Hematopoietic multipotent progenitor cell treated with erythropoietin and hydrocortisone succinate and interleukin-3 and kit ligand, for 15 days (in vitro differentiated cells): ENCODE measurements at places on chromosomes 11 and 22.

DNA sequence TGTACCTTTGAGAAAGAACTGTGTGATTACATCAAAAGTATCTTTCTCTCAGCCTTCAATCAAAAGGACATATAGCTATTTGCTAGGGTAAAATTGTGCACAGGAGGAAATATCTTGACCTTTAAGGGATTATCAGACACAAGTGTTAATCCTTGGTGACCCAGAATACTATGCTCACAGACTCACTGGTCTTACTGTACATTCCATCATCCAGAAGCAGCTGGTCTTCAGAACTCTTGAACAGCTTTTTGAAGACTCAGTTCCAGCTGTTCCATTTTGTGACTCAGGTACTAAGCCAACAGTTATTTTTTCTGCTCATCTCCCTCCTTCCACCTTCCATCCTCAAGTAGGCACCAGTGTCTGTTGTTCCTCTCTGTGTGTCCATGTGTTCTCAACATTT lies 19.8 kb downstream of the ZBED5 start:
- no peak for DNase-seq

- DNase-seq, result no peak
Measured at GRCh38 chr22:32636884-32637283, 162.3 kb downstream of the FBXO7 start.

GRCh38 chr11:33829430-33830141 lies 55.3 kb upstream of the FBXO3 start:
- peak; percentile 45 for DNase-seq

DNA sequence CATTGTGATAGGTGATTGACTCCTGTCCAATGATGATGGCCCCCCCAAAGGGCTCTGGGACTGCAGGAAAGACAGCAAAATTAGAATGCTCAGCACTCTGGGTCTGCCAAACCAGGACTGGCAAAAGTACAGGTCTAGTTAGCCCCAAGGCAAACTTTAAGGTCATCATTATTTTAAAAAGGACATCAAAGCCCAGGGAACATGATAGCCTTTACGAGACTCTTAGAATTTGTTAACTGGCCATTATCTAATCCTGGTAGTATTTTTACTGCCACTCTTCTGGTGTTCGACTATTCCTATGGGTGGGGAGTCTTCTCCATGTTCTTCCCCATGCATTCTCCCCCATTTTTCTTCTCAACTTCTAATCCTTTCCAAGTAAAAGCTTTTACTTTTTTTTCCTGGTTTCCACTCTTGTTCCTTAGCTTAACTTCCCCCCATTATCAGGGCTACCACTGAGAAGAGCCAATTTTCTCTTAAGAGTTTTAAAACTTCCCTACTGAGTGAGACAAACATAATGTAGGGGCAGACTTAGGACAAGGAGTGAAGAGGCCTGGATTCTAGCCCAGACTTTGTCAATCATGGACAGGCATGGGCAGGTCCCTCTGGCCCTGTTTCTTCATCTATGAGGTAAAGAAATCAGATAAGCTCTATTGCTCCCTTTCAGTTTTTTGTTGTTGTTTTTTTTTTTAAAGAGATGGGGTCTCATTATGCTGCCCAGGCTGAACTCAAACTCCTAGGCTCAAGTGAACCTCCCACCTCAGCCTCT lies 7.1 kb downstream of the DDB1 start:
- DNase-seq, result no peak

DNA sequence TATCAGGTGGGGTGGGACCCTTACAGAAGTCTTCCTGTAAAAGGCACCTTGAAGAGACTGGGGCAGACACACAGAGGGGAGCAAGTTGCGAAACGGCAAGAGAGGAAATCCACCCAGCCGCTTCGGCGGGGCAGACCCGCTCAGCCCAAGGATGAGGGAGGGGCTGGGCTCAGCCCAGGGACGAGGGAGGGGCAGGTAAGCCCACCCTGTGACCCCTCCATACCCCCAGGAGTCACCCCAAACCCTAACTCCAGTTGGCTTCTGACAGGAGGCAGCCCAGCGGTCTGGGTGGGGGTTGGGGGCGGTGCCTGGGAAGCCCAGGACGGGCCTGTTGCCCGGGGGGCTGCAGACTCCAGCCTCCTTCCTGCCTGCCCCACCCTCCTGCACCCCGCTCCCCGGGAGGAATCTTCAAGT lies 965 bp downstream of the OSBPL5 start:
- DNase-seq, result no peak

DNA sequence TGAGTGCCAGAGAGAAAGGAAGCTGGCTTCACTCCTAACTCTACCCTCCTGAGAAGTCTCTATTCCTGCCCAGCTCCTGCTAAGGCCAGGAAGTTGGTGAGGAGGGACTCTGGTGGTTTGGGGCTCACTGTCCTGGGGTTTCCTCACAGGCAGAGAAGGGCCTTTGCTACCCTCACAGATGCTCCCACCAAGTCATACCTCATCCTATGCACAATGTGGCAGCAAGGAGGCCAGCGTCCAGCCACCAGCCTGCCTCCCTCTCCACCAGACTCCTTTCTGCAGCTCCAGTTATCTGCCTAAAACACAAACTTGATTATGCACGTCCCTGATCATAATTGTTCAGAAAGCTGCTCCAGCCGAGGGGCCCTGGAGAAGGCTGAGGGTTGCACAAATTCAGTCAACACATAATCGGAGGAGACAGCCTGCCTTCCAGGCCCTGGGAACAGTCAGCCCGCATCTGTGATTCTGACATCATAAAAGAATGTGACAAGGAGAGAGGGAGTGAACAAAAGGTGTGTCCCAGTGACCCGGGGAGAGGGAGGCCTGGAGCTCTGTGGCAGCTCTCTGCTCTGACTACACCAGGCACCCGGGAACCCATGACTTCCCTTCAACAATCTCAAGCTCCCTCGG lies 28.8 kb downstream of the DKK3 start:
- no peak for DNase-seq

- DNase-seq, result no peak
Measured at GRCh38 chr11:1771700-1772099, 8.0 kb upstream of the CTSD start.

GRCh38 chr11:10728789-10729472 lies 22.1 kb upstream of the CTR9 start:
- DNase-seq, result no peak

- DNase-seq, result no peak
Measured at GRCh38 chr22:50561401-50562358, 1.0 kb downstream of the SYCE3 start.

GRCh38 chr11:92500453-92500852 lies 275.8 kb downstream of the FAT3 start:
- DNase-seq, result no peak

DNA sequence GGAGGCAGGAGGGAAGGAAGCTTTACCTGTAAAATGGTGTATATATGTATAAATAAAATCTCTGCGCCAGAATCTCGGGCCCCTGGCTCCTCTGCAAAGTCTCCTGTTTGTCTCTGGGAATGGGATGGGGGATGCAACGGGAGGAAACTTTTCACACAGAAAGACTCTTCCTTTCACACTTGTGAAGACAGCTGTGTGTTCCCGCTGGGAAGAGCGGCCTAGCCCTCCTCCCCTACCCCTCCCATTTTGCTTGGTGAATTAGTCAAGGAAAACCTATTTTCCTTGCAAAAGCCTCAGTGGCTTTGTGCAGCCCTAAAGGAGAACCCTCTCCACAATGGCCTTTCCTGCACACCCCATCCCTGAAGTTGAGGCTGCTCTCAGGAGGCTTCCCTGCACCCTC lies 9.4 kb upstream of the IGF2 start:
- no peak for DNase-seq

DNA sequence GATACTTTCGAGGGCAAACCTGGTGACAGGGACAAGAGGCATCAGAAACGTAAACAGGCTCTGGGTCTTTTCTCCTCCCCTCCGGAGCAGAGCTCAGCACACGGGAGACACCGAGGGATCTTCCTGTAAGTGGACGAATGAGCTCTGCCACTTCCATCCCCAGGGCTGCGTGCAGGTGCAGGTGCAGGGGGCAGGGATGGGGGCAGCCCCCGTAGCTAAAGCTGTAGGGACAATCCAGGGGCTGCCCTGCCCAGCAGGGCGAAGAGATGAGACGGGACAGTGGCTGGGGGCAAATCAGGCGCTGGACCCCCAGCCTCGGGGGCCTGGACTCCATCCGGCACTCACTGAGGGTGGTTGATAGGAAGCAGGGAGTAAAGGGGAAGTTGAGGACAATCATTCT lies 505.4 kb downstream of the BRD1 start:
- DNase-seq, result no peak

GRCh38 chr11:102603091-102603490 lies 22.0 kb downstream of the MMP20 start:
- DNase-seq, result no peak

- no peak for DNase-seq
Measured at GRCh38 chr11:38937709-38938108, 2339.7 kb upstream of the RAG2 start.

GRCh38 chr22:23539135-23539838 lies 40.8 kb downstream of the IGLL1 start:
- peak; percentile 71 for DNase-seq

DNA sequence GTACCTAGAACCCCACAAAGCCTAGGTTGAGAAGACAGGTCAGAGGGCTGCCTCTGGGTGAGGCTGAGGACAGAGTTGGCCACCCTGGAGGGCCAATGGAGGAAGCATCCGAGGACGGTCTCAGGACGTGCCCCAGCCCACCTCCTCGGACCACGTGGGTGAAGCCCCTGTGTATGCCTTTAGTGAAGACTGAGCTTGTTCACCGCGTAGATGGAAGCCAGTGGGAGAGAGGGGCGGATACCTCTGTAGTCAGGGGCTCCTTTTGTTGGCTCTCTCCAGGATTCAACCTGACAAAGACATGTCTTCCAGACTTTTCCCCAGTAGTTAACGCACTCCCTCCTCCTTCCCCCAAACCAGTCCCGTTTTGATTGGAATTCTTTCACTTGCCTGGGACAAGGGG lies 110.7 kb downstream of the ZBTB16 start:
- no peak for DNase-seq

DNA sequence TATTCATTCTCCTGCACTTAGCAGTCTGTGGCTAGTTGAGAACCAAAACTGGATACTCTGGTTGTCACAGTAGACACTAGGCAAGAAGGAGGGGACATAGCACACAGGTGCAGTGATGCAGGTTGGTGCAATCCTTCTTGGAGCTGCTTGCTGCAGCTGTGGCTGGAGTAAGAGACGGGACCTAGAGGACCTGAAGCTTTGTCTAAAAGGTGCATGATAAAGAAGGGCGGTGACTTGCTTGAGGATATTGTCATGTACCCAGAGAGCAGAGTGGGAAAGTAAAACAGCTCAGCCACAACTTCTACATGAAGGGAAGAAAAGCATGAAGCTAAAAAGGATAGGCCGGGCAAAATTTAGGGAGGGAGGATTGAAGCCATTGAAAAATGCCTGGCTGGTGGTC lies 304.1 kb upstream of the KIRREL3 start:
- DNase-seq, result no peak

- no peak for DNase-seq
Measured at GRCh38 chr11:13899603-13900002, 62.9 kb upstream of the SPON1 start.

GRCh38 chr22:25655371-25655935 lies 86.5 kb upstream of the MYO18B start:
- DNase-seq, result no peak

- no peak for DNase-seq
Measured at GRCh38 chr11:42823546-42823945, 488.2 kb upstream of the API5 start.

- no peak for DNase-seq
Measured at GRCh38 chr22:50018608-50019285, 6.2 kb upstream of the IL17REL start.

- DNase-seq, result no peak
Measured at GRCh38 chr11:8719211-8719649, 36.6 kb downstream of the RPL27A start.

DNA sequence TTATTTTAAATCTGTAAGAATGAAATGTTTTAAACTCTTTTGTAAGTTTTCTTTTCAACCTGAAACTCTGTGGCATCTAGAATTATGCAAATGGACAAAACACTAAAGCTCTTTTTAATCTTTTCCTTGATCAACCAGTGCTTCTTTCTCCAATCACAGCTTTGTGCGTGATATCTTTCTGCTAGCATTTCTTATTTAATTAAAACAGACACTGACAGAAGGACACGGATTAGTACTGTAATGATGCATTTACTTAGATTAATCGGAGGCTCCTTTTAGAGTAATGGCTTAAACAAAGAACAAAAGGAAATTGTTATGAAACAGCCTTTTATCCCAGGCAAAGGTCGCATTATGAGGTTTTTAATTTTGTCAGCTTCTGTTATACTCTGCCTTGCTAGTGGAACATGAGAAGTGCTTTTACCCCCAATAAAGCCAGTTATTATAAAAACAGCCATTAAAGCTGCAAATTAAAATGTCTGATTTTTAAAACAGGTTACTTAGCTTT lies 48.5 kb upstream of the SOX6 start:
- no peak for DNase-seq

- no peak for DNase-seq
Measured at GRCh38 chr11:93024369-93024768, 54.9 kb downstream of the MTNR1B start.

GRCh38 chr22:50186181-50186714 lies 535 bp downstream of the TRABD start:
- no peak for DNase-seq

GRCh38 chr11:100867606-100868005 lies 180.5 kb downstream of the ARHGAP42 start:
- no peak for DNase-seq

- no peak for DNase-seq
Measured at GRCh38 chr11:123228496-123229163, 33.6 kb upstream of the CLMP start.

- no peak for DNase-seq
Measured at GRCh38 chr22:36816339-36816635, 548 bp downstream of the PVALB start.
